ENCODE measurements at places on chromosomes 5 and 9.

DNA sequence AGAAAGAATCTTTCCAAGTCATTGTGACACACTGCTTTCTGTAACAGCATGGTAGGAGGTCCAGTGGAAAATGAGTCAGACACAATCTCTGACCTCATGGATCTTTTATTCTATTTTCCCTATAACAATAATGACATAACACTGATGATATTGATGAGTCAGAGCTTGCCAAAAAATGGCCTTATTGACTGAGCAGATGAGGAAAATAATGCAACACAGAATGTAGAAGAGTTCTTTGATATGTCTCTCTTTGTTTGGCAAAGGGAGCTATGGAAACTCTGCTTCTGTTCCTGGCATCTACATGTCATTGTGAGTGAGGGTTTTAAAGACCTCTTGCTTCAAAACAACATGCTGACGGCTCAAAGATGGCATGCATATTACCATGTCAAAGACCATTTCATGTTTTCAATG lies 443.1 kb upstream of the ZNF608 start:
- no peak for DNase-seq

DNA sequence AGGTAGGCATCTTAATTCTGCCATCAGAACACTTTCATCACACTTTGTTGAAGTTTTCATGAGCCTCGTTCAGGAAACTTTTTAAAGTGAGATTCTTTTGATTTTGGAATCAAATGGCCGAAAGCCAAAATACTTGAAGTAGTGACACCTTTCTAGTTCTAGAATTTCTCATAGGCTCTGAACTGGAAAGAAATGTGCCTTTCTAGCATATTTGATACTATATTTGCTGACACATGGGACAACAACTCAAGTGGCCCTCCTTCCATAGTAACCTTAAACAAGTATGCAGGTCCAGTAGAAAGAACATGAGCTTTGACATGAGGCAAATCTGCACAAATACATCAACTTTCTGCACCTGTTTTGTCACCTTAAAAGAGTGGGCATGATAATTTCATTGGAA lies 22.0 kb upstream of the DMRTA1 start:
- no peak for DNase-seq

GRCh38 chr5:159444441-159445082 lies 114.3 kb upstream of the IL12B start:
- DNase-seq = peak; percentile 38

DNA sequence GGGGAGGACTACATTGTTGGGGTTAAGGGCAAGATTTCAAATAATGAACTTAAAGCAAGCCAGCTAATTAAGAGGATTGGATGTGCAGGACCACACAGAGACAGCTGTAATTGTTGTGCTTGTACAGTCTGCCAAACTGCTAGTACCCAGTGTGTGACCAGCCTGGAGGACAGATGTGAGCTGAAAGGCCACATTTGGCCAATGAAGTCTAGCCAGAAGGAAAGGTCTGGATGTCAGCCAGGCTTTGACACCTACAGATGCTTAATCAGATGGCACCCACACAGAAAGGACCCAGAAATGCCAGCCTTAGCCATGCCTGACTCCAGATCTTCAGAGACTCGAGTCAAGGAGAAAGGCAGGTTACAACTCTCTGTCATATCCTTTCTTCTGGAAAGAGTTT lies 491.1 kb downstream of the KIF4B start:
- DNase-seq = no peak

DNA sequence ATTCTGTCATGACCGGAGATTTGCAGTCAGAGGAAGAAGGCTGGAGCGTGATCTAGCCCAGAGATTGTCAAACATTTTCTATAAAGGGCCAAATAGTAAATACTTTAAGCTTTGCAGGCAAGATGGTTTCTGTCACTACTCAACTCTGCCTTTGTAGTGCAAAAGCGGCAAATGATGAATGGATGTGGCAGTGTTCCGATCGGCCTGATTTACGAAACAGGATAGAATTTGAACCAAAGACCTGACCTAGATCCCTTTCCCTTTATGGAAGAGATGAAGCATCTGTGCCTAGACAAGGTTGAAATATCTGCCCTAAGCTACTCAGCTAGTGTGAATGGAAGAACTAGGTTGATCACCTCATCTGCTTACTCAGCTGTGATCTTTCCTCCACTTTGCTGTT lies 209.5 kb downstream of the YTHDC2 start:
- no peak for DNase-seq

DNA sequence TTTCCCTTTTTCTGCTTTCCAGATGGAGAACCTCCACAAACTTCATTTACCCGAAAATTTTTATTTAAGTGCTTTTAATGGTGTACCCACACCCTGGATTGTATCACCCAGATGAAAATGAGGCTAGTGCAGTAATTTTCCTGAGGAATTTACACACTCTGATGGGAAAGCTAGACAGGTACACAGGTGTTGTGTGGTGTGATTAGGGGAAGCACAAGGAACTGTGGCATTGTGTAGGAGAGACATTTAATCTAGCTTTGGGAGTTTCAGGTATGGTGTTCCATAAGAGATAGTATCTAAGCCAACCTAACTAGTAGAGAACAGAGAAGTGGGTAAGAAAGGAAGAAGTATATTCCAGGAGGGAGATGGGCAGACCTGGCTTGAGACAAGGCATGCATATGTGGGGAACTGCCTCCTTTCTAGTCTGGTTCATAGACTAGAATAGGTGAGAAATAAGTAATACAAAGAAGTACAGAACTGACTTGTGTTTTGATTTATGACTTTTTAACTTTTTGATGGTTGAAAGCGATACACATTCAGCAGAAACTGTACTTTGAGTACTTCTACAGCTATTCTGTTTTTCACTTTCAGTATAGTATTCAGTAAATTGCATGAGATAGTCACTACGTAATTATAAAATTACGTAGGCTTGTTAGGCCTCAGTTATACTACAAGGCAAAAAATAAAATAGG lies 22.9 kb upstream of the ROPN1L start:
- DNase-seq = no peak

- DNase-seq = no peak
These were observed 488.4 kb downstream of the SEMA5A start for GRCh38 chr5:9057406-9058000.

DNA sequence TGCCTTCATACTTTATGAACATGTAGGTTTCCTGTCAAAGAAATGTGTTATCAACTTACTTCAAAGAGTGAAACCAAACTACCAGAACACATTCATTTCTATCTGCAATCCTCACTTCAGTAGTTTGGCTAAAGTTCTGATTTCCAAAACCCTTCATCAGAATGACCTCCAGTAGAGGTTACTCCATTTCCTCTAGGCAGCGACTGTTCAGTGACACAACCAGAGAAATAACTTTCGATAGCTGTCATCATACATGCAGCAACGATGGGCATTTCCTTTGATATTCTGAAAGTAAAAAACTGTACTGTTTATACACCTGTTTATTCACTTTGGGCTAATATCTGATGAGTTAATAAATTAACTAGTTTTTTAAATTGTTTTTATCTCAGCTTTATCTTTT lies 532.5 kb upstream of the IZUMO3 start:
- no peak for DNase-seq

GRCh38 chr5:74257645-74258313 lies 382.7 kb downstream of the ENC1 start:
- DNase-seq = no peak

- DNase-seq = no peak
These were observed 1.3 kb upstream of the SRA1 start for GRCh38 chr5:140558542-140558941.
